GDM1 (cell line): ENCODE measurements at places on chromosomes 1 and 21.
A peak's percentile ranks its signal among the peaks of the same experiment; 100 is the strongest.

DNA sequence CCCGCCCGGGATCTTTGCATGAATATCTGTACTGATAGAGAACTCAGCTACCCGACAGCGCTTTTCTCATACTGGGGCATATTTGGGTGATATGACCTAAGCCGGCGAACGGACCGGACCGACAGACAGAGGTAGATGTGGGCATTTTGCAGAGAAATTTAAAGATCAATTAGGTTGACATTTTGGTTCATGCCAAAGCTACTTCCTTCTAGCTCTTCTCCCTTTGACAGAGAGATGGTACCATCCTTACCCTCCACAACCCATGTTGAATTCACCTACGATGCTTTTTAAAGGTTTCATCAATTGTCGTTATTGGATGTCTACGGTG, 459 bp downstream of the ARV1 start:
- DNase-seq: no peak

GRCh38 chr1:201327687-201328240, 44.5 kb downstream of the PKP1 start:
- DNase-seq: no peak

- peak; percentile 60 for DNase-seq
These were observed 177.7 kb upstream of the EDN2 start for GRCh38 chr1:41662061-41662764.

DNA sequence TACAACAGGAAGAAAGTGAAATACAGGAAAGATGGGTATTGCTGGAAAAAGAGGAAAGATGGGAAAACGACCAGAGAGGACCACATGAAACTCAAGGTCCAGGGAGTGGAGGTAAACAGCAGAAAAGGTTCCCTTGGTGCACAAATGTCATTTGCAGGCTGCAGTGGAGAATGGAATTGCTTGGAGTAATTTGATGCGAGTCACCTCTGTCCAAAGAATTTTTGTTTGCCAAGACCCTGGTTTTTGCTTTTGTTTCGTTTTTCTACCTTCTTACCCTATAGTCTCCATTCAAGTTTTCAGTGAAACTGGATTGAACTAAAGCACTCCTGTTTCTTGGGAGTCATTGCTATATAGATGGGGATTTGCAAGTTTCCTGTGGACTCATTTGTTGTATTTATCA, 464.3 kb downstream of the CAMTA1 start:
- no peak for DNase-seq

GRCh38 chr21:44372616-44373015, 19.2 kb downstream of the TRPM2 start:
- no peak for DNase-seq

GRCh38 chr1:115838431-115839028, 2.4 kb downstream of the NHLH2 start:
- DNase-seq: no peak

GRCh38 chr1:155978325-155978972, at the start of gene ARHGEF2:
TSS of gene ARHGEF2 (minus strand) at chr1:155978547. CDS start at chr1:155978427, 120 bp downstream.
- peak; percentile 90 for DNase-seq

- no peak for DNase-seq
These were observed 34.7 kb downstream of the LRRC8D start for GRCh38 chr1:89855413-89856123.

GRCh38 chr1:234599617-234600417, 10.2 kb downstream of the IRF2BP2 start:
- DNase-seq: peak; percentile 94

GRCh38 chr1:30964706-30965105, 56.1 kb upstream of the SDC3 start:
- DNase-seq: no peak

GRCh38 chr21:23960769-23961168, 1646.5 kb downstream of the MRPL39 start:
- no peak for DNase-seq
